ENCODE measurements at places on chromosomes 11 and 22.
A peak's percentile ranks its signal among the peaks of the same experiment; 100 is the strongest.

- DNase-seq = peak; percentile 65
Measured at GRCh38 chr22:42283278-42284201, 13.1 kb upstream of the TCF20 start.

DNA sequence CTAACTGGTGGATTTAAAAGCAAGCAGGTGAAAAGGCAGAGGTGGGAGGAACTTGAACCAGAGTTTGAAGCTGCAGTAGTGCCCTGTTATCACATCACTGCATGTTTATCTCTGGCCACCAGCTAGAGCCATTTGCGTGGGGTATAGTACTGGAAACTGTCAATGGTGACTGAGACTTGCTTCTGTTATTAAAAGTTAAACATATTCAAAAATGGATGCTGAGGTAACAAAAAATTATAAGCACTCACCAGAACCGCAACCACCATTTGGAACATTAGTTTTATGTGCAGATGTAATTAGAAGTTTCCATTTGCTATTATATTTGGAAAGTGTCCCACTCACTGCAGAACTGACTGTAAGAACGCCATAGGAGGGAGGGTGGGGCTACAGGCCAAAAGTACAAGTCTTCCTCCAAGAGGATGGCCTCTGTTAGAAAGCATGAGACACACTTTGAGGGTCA, 1.2 kb upstream of the CD59 start:
- DNase-seq = no peak

DNA sequence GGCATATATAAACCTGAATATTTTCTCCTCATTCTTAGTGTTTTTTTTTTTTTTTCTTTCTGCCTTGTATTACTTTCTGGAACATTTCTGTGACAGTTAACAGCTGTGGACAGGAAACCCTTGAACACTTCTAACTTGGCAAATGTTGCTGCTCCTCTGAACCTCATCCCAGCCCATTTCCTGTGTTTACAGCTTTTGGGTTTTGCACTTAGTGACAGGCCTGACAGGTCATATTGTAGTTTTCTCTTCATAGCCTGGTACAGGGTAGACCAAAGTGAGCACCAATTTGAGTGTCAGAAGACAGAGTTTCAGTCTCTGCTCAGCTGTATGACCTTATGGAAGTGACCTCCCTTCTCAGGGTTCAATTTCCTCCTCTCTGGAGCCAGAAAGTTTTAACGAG, 91.6 kb downstream of the STIM1 start:
- DNase-seq = peak; percentile 76

DNA sequence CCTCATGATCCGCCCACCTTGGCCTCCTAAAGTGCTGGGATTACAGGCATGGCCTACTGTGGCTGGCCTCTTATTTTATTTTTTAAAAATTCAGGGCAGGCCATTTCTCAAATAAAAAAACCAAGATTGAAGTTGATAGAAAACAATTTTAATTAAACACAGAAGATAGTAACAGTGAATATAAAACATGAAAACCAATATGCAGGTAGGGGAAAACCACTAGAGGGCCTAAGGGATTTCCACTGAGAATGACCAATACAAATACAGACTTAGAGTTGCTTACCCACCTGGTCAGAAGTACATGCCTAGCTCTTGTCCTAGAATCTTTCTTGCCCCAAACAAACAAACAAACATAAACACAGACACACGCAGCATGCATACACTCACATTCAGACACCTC, 1.7 kb upstream of the RTCB start:
- no peak for DNase-seq

DNA sequence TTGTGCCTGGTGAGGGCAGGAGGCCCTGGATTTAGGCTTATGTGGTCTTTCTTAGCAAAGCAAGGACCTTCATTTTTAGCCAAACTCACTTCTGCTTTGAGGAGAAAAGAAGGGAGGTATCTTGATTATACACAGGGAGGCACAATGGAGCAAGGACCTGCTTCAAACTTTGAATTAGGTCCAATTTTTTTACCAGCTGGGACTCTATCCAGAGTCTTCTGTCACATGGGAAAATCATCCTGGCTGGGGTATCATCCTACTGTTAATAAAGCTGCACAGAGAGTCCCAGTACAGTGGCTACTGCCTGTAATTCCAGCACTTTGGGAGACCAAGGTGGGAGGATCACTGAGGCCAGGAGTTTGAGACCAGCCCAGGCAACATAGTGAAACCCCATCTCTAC, 87.8 kb downstream of the CWC15 start:
- DNase-seq = no peak

DNA sequence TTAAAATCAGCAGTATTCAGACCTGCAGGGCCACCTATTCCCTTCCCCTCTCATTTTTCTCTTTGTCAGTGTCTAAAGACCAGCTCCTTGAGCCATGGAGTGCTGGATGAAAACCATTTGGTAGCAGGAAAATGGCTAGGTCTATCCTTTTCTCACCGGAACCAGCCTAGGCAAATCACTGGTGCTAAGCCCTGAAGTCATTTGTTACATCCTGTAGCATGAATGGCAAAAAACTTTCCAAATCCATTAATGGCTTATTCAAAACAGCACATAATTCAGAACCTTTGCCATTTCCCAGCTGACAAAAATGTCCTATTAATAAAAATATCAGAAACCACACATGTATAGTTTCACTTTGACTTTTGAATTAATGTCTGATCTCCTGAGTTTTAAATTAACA, 209.5 kb upstream of the E2F8 start:
- no peak for DNase-seq

- DNase-seq = no peak
Measured at GRCh38 chr11:2481253-2481652, 36.4 kb downstream of the KCNQ1 start.

- no peak for DNase-seq
Measured at GRCh38 chr11:123386796-123387510, 43.1 kb upstream of the GRAMD1B start.

DNA sequence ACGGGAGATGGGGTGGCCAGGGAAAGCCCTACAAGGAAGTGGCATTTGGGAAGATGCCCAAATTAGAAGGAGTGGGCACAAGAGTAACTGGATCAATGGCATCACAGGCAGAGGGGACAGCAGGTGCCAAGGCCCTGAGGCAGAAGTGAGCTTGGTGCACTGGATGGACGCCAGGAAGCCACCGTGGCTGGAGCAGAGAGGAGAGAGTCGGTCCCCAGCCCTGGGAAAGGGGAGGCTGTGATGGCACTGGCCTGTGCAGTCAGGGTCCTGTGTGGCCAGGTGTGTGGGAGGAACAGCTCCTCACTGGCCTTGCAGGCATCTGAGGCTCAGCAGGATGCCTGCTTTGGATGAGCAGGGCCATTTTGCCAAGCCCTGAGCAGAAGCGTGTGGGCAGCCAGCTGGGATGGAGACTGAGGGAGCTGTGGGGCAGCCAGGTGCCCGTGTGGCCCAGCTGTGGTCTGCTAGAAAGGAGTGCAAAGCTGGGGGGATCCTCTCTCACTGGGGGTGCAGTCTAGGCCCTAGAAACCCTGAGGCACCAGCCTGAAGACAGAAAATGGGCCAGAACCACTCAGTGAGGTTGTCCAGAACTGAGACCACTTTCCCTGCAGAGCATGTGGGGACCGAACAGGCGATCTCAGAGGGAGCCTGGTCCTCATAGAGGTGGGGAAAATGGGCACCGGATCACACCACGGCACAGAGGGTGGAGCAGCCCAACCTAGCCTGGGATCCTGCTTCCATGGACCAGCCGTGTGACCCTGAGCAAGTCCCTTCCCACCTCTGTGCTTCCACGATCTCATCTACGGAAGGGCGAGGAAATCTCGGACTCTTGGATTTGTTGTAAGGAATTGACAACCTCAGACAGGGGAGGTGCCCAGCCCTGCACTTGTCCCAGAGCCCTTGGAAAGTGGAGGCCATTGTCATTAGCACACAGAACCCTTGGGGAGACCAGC, 78.6 kb upstream of the RTL6 start:
- DNase-seq = no peak

DNA sequence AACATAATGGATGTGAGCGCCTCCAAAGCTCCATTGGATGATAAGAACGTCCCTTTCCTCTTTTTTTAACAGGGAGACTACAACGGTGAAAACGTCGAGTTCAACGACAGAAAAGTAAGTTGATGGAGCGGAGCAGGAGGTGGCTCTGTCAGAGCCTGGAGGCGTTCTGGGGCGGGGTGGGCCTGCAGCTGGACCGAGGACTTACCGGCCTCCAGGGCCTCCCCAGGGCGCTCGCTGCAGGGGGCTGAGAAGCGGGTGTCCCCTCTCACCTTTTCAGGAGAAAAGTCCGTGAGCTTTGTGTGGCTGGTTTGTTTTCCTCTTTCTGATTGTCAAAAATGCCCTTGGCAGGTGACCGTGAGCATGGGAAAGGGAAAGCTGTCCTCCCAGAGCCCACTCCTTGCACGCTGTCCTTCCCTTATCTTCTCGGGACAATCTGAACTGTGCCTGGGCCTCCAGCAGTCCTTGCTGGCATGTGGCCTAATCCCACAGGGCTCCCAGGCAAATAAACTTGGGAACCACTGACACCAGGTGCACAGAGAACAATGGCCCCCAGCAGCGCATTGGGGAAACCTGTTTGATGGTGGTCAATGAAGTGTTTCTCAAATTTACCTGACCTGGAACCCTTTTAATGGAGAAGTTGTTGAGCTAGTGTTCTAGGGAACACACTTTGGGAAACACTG, 38.4 kb downstream of the ANO1 start:
- DNase-seq = no peak

GRCh38 chr11:66011239-66011784, 496 bp upstream of the CST6 start:
- DNase-seq = peak; percentile 39

- DNase-seq = no peak
Measured at GRCh38 chr22:17346578-17346977, 22.7 kb upstream of the CECR2 start.

DNA sequence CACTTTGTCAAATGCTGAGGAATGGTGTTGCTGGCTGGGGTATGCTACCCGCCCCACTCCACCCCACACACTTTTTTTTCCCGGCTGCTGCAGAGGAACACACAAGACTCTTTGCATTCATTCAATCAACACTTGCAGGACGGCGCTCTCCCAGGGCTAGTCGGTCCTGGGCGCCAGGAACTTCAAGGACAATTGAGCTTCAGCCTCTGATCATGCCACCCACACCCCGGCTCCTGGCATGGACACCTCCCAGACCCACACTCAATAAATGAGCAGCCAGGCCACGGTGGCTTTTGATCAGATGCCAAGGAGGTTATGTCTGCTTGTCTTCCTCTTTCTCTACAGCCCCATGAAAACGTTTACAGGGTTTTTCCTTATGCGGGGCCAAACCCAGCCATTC, 19.8 kb downstream of the TPST2 start:
- DNase-seq = peak; percentile 12

GRCh38 chr11:44886790-44887140, 63.9 kb downstream of the TP53I11 start:
- no peak for DNase-seq

- DNase-seq = no peak
Measured at GRCh38 chr11:6745465-6746015, 26.2 kb downstream of the OR2AG2 start.

DNA sequence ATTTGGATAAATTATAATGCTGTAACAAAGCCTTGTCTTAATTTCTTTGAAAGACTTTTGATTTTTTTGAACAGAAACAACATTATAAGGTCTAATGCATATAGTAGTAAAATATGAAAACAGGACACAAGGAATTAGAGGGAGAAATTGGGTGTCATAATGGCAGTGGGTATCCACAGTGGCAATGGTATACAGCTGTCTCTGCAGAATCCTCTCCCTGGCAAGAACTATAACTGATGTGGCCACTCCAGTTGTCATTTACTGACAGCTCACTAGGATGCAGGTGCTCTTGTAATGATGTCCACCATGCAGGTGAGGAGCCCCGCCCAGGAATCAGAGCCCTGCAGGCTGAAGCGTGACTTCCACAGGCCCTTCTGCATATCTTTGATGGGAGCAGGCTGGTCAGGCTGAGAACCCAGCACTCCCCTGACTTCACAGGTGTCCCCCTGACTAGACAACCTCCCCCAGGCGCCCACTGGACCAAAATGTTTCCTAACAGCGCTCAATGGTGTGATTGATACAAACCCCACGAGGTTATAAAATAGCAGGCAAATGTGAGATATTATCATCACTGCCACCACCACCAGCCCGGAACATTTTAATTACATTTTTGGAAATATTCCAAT, 32.8 kb upstream of the SERPIND1 start:
- DNase-seq = no peak

DNA sequence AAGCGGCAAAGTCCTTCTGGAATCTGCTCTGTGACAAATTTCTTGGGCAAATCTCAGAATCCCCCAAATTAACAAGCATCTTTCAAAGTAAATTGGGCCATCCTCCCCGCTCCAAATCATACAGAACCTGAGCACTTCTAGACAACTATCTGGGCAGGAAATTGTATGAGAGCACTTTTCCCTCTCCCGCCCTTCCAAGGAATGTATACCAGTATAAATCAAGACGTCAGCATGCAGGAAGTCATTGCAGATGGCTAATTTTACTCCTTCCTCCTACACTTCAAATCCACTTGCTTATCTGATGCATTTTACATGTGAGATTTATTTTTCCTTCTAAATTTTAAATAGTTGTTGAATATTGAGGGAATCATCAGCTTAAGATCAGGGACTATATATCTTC, 52.1 kb downstream of the NTM start:
- DNase-seq = peak; percentile 42

GRCh38 chr11:70483077-70483861, 84.9 kb downstream of the CTTN start:
- no peak for DNase-seq

DNA sequence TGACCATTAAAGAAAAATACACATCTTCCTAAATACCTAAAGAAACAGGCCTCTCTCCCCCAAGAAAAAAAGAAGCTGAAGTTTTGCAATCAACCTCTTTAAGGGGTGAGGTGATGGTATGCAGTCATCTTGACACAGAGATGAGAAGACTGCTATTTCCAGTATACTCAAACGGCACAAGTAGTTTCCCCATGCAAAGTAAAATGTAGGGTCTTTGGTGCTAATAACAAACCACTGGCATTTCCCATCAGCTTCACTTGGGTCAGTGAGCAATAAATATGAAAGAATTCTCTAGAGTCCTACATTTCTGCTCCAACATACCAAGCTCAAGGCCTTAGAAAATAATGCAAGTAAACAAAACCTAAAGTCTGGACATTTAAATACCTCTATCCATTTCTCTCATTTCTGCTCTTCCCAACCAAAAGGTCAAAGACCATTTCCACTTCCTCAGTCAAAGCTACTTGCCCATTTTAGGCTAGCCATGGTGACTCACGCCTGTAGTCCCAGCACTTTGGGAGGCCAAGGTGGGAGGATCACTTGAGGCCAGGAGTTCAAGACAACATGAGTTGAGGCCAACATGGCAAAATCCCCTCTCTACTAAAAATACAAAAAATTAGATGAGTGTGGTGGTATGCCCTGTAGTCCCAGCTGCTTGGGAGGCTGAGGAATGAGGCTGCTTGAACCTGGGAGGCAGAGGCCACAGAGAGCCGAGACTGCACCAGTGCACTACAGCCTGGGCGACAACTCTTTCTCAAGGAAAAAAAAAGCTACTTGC, 39.5 kb upstream of the CHRNA10 start:
- DNase-seq = no peak

- DNase-seq = no peak
Measured at GRCh38 chr11:87535513-87535912, 497.8 kb downstream of the TMEM135 start.

DNA sequence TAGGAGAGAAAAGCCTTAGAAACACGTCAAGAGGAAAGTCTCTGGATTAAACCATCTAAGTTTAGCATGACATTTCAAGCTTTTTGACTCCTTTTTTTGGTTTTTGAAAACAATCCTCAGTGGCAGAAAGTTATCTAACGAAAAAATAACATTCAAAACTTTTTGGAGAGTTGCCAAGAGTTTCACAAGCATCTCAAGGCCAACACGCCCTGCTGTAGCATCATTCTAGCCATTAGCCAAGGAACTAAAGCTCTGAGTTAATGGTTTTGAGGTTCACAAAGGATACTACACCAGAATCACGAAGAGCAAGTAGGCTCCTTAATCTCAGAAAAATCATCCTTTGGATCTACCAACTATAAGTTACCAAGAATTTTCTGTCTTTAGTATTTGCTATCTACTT, 94.8 kb downstream of the PICALM start:
- no peak for DNase-seq

Measured in renal pelvis (tissue), 12 donors.